ENCODE measurements at places on chromosomes 5 and 9. TPM values are rescaled to one million over a fixed set of nuclear protein-coding genes. Genes with fewer than 3 reads are reported as not detected.

HSD17B3 gene
- not detected for total RNA-seq

SAXO1 gene
- not detected for total RNA-seq

PCDHGA3 gene
- total RNA-seq: not detected

OGN gene
- not detected for total RNA-seq

SV2C gene
- total RNA-seq: not detected

All from A549 treated with GW870086 at 1 μM for 4 hours (cell line).